Smooth muscle cell of the pulmonary artery (primary cell): ENCODE measurements at places on chromosomes 12 and 14. TPM values are rescaled to one million over a fixed set of nuclear protein-coding genes. Genes with fewer than 3 reads are reported as not detected.

FSCB gene
- total RNA-seq: not detected in 2 replicates

BCL7A gene
- 6.6 and 7.1 TPM in 2 replicates for total RNA-seq

DIO2 gene
- 18.7 and 97.5 TPM in 2 replicates for total RNA-seq

GPR84 gene
- total RNA-seq: 0.07 and 0.13 TPM in 2 replicates

ACOT6 gene
- total RNA-seq: not detected in 2 replicates

RFX4 gene
- total RNA-seq: not detected in 2 replicates

TMEM229B gene
- 2.5 and 2.7 TPM in 2 replicates for total RNA-seq

REP15 gene
- 2.4 and 3.2 TPM in 2 replicates for total RNA-seq

LRRK2 gene
- total RNA-seq: 5.1 and 12.3 TPM in 2 replicates

MMP19 gene
- total RNA-seq: 5.8 and 16.2 TPM in 2 replicates

KITLG gene
- 68.7 and 91.6 TPM in 2 replicates for total RNA-seq

NOS1 gene
- not detected in 2 replicates for total RNA-seq

C12orf75 gene
- 67.9 and 70.2 TPM in 2 replicates for total RNA-seq

ADAMTS20 gene
- total RNA-seq: not detected in 2 replicates

KIF5A gene
- total RNA-seq: 0.98 and 2.1 TPM in 2 replicates

AKAP6 gene
- 10.1 and 47.7 TPM in 2 replicates for total RNA-seq

MYO1A gene
- total RNA-seq: under 0.01 and 0.53 TPM in 2 replicates

CKB gene
- 16.1 and 27.5 TPM in 2 replicates for total RNA-seq

ENDOU gene
- 0.40 and 0.52 TPM in 2 replicates for total RNA-seq

FGF23 gene
- total RNA-seq: not detected in 2 replicates

TCL1A gene
- total RNA-seq: not detected in 2 replicates

PLEKHG7 gene
- total RNA-seq: not detected in 2 replicates

GPN3 gene
- total RNA-seq: 11.5 and 17.1 TPM in 2 replicates

ATL1 gene
- total RNA-seq: 4.0 and 6.0 TPM in 2 replicates

BMAL2 gene
- 22.8 and 54.1 TPM in 2 replicates for total RNA-seq

RNASE7 gene
- total RNA-seq: not detected in 2 replicates

CCDC60 gene
- total RNA-seq: not detected in 2 replicates

GARIN6 gene
- total RNA-seq: not detected in 2 replicates

ABCB9 gene
- total RNA-seq: 15.1 and 16.4 TPM in 2 replicates
